Midbrain (tissue), 1 donor: ENCODE measurements at places on chromosomes 11 and 22.
A peak's percentile ranks its signal among the peaks of the same experiment; 100 is the strongest.

DNA sequence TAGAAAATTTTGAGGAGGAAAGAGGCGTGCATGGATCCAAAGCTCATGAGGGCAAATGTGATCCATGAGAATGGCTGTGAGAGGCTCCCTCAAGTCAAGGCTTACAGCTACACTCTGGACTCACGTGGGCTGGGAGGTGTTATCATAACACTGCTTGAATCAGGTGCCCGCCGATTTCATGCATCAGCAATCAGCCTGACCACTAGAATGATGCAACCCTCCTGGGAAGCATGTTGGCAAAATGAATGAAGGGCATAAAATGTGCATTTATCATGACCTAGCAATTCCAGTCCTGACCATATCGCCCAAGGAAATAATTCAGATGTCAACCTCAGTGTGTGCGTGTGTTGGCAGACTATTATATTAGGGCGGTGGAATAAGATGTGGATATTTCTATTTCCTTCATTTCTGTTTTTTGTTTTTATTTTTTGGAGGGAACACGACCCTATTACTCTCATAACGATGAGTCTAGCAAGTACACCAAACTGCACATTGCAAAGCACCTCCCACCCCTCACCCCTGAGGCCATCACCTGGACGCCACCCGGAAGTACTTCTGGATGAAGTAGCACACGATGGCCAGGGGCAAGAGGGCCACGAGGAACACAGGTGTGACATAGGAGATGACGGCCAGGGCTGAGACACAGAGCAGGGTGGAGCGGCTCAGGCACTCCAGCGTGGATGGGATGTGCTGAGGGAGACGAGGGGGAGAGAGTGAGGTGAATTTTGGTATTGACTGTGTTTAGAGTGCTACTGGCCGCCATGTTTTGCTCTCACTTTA lies 15.7 kb upstream of the KCNJ11 start:
- DNase-seq, result no peak

DNA sequence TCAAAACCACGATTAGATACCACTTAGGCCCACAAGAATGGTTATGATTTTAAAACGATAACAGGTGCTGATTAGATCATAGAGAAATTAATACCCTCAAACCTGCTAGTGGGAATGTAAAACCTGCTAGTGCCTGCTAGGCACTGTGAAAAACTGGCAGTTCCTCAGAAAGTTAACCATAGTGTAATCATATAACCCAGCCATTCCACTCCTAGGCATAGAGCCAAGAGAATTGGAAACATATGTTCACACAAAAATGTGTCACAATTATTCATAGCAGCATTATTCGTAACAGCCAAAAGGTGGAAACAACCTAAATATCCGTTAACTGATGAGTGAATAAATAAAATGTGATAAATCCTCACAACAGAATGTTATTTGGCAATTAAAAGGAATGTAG lies 122.2 kb upstream of the SYN3 start:
- no peak for DNase-seq

DNA sequence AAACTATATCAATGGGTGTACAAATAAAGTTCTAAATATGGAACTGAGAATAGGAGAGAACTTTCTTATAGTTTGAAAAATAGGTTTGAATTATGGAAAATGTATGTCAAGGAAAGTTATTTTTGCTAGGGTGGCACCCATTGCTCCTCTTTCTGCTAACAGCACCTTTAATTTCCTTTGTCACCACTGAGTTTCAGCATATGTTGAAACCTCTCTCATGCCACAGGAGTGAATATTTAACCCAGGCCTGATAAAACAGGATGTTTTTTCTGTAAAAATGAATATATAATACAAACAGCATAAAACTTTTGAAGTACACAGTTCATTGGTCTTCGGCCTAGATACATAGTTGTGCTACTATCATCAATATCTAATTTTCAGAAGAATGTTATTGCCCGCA lies 385.5 kb upstream of the ANO5 start:
- no peak for DNase-seq

- no peak for DNase-seq
Measured at GRCh38 chr11:83087035-83087434, 15.3 kb upstream of the RAB30 start.

GRCh38 chr11:63917692-63918506 lies 935 bp upstream of the RCOR2 start:
- DNase-seq, result peak; percentile 68

DNA sequence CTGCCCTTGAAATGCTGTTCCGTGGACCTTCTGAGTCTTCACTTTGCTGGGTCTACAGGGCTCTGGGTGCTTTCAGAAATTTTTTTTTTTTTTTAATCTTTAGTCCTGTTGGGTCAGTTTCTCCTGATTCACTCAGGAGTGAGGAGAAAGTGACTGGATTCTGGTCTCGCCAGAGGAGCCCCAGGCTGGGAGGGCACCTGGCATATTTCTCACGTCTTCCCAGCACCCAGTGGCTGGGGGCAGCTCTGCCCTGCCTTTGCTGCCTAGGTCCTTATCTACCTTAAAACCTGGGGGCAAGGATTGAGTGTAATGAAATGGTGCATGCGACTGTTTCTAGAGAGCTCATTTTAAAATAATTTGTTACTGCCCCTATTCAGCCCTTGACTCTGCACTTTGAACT lies 23.3 kb downstream of the SAMM50 start:
- no peak for DNase-seq

DNA sequence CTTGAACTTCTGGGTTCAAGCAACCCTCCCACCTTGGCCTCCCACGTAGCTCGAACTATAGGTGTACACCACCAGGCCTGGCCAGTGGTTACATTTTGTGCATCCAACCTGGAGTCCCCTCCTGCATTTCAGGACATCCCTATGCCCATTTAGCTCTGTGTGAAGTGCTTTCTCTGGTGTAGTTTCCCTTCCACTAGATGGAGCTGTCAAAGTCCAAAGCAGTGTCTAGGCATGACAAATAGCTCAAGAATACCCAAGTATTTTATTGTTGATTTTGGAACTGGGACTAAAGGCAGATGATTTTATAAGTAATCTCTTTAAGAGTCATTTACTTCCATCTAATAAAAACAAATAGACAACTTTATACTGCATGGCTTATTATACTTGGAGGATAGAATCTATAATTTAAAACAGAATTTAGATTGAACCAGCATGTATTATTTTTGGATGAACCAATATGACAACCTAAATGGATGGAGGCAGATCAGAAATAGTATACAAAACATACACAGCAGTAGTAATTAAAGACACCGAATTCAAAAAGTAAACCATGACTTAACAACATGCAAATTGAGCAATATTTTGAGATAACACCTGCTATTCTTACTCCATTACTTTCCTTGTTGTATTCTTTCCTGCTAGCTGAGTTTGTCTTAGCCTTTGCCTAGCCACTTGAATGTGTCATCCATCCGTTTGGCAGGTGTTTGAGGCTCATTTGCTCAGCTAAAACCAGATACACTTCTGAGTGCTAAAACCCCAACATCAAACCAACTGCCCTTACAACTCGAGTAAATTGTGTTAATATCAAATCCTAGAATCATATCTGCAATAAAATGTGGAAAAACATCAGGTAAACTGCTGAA lies 37.7 kb downstream of the EIF4ENIF1 start:
- DNase-seq, result no peak

DNA sequence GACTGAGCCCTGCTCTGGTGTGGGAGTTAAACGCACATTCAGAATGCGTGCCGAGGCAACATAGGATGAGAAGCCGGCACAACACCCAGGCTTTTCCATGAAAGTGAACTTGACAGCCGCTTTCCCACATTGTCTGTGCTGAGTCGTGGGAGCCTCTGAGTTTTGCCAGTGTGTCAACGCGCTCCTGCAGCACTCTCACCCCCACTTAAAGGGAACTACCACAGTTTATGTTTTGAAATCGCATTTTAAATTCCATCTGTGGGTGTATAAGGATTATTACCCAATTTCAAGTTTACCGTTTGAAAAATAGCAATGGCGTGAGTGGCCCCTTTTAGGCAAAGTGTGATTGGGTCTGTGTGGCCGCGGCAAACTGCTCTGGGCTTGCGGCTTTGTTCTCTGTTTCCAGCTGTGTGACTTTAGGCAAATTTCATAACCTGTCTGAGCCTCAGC lies 81.5 kb downstream of the FBLN1 start:
- DNase-seq, result no peak

- no peak for DNase-seq
Measured at GRCh38 chr11:61696602-61697001, 16.4 kb downstream of the DAGLA start.

DNA sequence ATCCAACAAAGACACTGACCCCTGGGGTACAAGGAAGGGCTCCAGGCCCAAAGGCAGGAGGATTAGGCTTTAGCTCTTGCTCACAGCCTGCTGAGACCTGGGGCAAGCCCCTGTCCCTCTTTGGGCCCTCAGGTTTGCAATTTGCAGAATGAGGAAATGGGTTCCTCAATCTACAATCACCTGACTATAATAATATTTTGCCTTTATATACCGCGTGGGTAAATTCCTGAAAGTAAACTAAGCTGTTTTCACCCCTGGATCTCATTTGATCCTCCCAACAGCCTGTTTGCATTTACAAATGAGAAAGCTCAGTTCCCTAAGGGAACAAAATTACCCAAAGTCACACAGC lies 797 bp downstream of the STARD10 start:
- no peak for DNase-seq
